ENCODE measurements at places on chromosomes 11 and 22. TPM values are rescaled to one million over a fixed set of nuclear protein-coding genes. Genes with fewer than 3 reads are reported as not detected.

Gene PHF21A
- 19.5 TPM for total RNA-seq

Gene ENTHD1
- not detected for total RNA-seq

Gene OR52A1
- total RNA-seq: not detected

Gene INSC
- 0.19 TPM for total RNA-seq

Gene NELL1
- not detected for total RNA-seq

Gene PLET1
- total RNA-seq: not detected

Gene FAM181B
- not detected for total RNA-seq

Gene SLC15A3
- total RNA-seq: 29.2 TPM

Gene CARNS1
- 33.6 TPM for total RNA-seq

Gene ELFN2
- 0.09 TPM for total RNA-seq

Gene ROBO4
- total RNA-seq: 48.3 TPM

Gene GRAMD4
- 31.2 TPM for total RNA-seq

Gene DNAJB13
- total RNA-seq: not detected

Gene JAML
- 2.2 TPM for total RNA-seq

Gene ANGPTL5
- total RNA-seq: 0.77 TPM

Gene FJX1
- 2.9 TPM for total RNA-seq

Gene CCDC73
- total RNA-seq: not detected

Gene TEX12
- total RNA-seq: not detected

Gene BTBD18
- total RNA-seq: not detected

Gene MS4A2
- not detected for total RNA-seq

Gene UBQLN3
- total RNA-seq: not detected

Gene SMC1B
- total RNA-seq: not detected

Gene BATF2
- 1.8 TPM for total RNA-seq

Gene KCNJ1
- total RNA-seq: not detected

Gene KRTAP5-11
- total RNA-seq: not detected

Gene IGLL1
- not detected for total RNA-seq

Gene C11orf42
- not detected for total RNA-seq
